ENCODE measurements at places on chromosomes 6 and 20.
A peak's percentile ranks its signal among the peaks of the same experiment; 100 is the strongest.

GRCh38 chr6:67433124-67433523 is 1202.0 kb upstream of the ADGRB3 start:
- no peak for DNase-seq

DNA sequence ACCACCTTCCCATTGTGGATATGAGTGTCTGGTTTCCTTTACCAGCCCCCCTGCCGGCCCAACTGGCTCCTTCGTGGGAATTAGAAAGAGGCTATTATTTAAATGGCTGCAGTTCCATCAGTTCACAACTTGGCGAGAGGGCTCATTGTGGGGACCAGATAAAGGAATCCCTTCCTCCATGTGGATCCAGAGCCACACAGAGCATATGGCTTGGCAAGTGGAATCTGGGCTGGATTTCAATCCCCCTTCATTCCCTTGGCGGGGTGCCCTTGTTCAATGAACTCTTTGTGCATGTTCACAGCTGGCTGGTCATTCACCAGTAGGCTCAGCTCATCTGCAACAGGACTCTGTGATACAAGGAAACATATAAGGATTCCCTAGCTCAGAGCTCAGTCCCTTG is 140.6 kb downstream of the OPN5 start:
- DNase-seq = no peak

DNA sequence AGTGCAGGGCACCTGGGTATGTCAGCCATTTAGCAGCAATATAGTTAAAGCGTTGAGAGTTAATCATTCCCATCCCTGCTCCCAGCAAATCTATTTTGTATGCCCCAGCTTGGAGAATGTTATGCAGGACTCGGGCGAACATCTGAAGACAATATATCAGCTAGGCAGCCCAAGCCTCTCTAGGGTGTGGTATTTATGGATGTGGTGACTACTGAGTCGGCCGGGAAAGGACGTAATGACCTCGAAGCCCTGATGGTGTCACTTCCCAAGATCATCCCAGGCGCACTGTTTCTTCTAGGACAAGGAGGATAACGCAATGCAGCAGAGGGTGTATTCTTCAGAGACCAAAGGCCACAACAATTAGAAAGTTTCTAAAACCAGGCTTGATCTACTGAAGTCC is 63.6 kb upstream of the FAM184A start:
- DNase-seq = no peak

GRCh38 chr20:40563296-40563950 is 125.6 kb downstream of the MAFB start:
- no peak for DNase-seq

DNA sequence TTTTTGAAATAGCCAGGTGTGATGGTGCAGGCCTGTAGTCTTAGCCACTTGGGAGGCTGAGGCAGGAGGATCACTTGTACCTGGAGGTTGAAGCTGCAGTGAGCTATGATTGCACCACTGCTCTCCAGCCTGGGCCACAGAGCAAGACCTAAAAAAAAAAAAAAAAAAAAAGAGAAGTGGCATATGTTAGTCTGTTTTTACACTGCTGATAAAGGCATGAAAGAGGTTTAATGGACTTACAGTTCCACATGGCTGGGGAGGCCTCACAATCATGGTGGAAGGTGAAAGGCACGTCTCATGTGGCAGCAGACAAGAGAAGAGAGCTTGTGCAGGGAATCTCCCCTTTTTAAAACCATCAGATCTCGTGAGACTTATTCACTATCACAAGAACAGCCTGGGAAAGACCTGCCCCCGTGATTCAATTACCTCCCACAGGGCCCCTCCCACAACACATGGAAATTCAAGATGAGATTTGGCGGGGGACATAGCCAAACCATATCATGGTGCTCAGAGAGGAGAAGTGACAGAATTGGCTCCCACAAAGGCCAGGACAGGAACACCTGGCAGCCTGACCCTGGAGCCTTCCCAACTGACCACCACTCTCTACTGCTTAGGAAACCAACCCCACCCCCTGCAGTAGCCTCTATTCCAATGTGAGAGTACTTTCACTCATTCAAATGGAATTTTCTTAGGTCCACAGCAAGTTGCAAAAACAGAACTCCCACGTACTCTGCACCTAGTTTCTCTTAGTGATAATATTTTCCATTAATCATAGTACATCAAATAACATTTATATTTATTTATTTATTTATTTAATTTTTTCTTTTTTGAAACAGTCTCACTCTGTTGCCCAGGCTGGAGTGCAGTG is 29.8 kb downstream of the ARHGAP40 start:
- no peak for DNase-seq

DNA sequence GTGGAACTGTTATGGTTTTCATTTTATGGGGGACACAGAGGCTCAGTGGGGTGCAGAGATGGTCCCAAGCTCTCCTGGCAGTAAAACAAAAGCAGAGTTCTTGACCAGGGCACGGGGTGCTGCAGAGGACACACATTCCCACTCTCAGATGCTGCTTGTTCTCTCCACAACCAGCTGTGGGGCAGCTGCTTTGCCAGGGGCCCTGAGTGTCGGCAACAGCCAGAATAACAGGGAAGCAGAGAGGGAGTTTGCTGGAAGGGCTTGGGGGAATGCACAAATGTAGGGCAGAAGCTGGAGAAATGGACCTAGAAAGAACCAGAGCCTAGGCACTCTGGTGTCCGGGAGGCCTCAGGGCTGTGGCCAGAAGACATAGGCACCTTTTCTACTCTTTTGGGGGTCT is 93.7 kb downstream of the CDH26 start:
- no peak for DNase-seq

- DNase-seq = no peak
Measured at GRCh38 chr20:59667981-59668515, 63.7 kb downstream of the PHACTR3 start.

DNA sequence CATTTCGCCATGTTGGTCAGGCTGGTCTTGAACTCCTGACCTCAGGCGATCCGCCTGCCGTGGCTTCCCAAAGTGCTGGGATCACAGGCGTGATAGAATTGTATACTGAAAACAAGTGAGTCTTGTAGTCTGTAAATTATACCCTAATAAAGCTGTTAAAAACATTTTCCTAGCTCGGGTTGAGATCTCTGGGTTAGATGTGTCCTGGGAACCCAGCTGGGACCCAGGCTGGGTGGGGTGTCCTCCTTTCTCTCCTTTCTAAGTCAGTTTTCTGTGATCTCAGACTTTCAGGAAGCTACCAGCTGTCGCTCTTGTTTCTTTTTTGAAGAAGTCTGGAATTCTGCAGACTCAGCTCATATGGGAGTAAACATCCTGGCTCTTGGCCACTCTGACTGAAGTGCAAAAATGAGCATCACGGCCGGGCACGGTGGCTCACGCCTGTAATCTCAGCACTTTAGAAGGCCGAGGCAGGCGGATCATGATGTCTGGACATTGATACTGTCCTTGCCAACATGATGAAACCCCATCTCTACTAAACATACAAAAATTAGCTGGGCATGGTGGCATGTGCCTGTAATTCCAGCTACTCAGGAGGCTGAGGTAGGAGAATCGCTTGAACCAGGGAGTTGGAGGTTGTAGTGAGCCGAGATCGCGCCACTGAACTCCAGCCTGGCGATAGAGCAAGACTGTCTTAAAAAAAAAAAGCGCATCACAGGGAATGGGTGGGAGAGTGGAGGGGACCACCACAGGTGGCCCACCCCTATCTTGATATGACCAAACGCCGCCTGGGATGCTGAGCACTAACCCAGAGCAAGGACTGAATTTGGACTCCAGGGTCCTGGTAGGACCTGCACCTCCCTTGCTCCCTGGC is 9.9 kb upstream of the PCIF1 start:
- DNase-seq = no peak

DNA sequence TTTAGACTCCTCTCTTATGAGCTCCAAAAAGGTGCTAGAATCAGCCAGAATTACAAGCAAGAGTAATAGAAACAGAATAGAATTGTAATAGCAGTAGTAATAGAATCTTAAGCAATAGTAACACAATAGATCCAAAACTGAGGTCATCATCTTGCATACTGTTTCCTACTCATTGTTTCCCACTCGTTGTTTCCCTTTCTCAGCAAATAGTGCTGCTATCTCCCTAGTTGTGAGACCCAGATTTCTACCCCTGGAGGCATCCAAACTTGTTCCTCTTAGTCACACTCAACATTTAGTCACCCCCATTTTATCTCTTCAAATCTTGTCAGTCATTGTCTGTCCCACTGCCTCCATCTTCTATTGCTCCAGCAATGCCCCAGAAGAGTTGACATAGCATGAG is 356.9 kb upstream of the MARCKS start:
- DNase-seq = no peak

GRCh38 chr6:31143148-31143547 is 4.3 kb upstream of the PSORS1C2 start:
- no peak for DNase-seq

- no peak for DNase-seq
Measured at GRCh38 chr6:89281779-89282246, 33.3 kb downstream of the GABRR2 start.

- no peak for DNase-seq
Measured at GRCh38 chr6:3001773-3002293, 2.1 kb downstream of the NQO2 start.

DNA sequence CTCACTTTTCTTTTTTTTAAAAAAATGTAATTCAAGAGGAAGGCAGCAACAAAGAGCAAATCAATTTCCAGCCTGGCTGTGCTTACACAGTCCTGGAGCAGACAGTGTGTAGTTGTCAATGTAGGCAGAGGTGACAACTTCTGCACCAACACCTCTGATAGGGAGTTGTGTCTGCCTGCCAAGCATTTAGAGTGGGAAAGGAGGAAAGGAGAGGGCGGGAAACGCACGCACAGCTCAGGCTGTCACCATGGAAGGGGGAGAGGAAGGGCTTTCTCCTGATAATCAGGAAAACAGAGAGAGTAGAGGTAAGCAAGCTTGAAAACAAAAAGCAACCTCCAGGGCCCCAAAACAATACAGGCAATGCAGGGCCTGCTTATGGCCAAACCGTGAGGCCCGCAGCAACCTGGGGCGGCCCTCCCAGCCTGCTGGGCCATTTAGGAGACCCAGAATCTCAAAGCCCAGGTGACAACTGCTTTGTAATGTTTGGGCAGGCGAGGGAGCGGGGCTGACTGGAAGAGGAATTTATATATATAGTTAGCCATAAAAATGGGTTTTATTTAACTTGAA is 41.5 kb upstream of the GFOD1 start:
- no peak for DNase-seq

- DNase-seq = no peak
Measured at GRCh38 chr6:12442455-12442854, 152.3 kb downstream of the EDN1 start.

GRCh38 chr6:166553563-166554271 is 32.8 kb downstream of the RAMACL start:
- no peak for DNase-seq

GRCh38 chr6:149934249-149935156 is 7.3 kb upstream of the ULBP2 start:
- DNase-seq = peak; percentile 73

DNA sequence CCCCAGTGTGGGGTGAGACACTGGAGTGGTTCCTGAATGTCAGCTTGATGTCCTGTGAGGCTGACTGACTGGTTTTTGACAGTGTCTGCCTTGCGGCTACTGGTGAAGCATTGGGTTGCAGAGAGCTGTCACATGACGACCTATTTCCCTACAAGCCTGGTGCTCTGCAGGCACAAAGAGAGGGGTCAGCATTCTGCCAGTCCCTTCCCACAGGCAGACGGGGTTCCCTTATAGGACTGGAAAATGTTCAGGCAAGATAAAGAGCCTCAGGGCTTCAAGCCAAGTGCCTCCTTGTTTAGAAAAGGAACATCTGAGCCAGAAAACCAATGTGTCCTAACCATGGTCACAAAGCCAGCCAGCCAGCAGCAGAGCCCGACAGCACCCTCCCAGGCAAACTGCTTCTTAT is 11.0 kb downstream of the LY86 start:
- DNase-seq = no peak

GRCh38 chr6:12348530-12349511 is 58.7 kb downstream of the EDN1 start:
- no peak for DNase-seq

DNA sequence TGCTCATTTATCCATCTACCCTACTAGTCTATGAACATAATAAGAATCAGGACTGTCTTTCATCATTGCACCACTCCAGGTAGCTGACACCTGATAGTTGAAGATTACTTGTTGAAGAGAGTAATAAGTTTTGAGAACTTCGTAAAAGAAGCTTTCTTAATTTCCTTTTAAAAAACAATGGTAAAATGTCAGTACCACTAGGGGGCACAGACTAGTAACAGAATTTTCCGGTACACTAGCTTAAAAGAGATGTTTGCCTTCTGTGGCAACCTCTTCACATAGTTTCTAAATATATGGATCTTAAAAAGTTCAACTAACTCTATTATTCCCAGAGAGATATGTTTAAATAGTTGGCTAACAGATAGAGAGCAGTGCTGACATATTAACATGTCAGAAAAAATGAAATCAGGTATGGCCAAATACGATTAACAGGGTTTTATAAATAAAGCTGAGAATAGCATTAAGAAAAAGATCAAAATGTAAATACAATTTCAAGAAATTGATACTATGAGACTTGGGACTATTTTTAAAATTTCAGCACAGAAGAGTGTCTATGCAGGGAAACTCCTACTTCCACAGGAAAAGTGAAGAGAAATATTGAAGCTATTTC is 5.4 kb upstream of the KCNQ5 start:
- DNase-seq = no peak

DNA sequence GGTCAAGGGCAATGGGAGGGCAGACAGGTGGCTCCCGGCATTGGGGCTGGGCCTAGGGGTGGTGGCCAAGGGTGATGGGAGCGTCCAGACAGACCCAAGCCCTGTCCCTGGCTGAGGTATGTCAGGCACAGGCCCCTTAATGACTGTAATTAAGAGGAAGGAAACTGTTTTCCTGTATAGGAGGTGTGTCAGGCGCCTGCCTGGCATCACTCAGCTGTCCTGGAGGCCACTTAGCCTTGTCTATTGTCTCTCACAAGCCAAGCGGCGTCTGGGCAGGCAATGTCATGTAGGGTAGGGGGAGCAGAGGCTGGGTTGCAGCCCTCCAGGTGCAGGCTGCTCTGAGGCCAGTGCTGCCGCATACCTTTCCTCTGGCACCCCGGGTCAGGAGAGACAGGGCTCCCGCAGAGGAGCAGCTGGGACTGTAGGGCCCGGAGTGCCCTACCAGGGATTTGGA is 3.9 kb upstream of the FAM83C start:
- DNase-seq = no peak

- no peak for DNase-seq
Measured at GRCh38 chr20:37941332-37941731, 38.4 kb downstream of the VSTM2L start.

DNA sequence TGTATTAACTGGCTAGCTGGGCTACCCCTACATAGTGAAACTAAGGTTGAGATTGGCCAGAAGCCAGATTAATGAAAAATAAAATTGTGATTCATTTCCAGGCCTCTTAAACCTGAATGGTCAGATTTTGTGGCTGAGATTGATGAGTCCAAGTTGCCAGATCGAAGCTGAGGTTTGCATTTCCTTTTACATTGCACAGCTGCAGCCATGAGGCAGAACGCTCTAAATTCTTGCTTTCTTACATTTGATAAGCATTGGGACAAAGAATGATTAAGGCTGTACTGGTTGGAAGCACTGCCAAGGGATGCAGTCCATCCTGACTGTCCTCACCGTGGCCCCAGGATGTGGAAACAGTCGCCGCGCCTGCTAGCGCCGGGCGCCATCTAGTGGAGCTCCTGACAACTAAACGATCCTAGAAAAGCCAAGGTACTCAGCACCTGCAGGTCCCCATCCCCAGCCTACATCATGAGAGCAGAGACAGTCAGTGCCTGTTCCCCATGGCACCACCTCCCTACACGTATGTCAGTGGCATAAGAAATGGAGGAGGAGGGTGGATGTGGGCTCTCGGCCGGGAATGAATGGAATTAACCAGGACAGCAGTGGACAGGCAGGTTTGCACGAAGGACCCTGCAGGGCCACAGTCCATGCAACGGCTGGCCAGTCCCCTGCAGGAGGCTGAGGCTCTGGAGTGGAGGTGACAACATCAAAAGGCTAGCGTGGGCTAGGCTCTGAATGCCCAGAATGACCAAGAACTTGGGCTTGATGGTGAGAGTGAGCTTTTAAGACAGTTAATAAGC is 19.0 kb downstream of the PXDC1 start:
- peak; percentile 65 for DNase-seq
